Stimulated activated CD4-positive, alpha-beta T cell treated with anti-CD3 and anti-CD28 coated beads, Interleukin-1b, Interleukin-23, amount 100 ng/mL, for 4 hours (primary cell): ENCODE measurements at places on chromosomes 1 and 21.

DNA sequence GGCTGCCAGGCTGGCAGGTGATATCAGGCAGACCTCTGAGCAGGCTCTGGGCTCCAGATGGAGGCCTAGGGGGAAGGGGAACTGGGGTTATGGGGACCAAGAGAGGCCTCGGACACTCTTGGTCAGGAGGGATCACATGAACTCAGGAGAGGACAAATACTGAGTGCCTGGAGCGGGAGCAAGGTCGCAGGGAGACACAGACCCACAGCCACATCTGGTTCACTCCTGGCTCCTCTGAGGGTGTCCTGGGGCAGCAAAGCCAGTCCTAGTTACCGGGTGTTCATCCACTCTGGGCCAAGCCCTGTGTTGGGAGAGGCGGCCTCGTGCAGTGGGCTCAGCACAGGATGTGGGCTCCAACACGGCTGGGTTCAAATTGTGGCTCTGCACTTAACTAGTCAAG is 239.0 kb downstream of the PTPRU start:
- no peak for DNase-seq

DNA sequence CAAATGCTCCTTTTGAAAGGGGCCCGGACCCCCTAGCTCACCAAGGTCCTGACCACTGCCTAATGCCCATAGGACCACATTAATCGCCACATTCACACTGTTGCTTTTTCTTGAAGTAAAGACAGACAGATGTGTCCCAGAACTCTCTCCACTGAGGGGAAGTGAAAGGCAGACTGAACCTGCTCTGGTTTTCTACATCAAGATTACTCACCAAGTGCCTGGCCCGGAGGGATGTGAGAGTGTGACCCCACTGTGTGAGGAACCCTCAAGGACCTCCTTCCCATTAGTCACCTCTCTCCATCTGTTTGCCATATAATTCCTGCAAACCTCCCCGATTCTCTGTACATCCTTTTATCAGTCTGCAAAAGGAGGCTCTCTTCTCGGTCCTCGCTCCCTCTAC is 381.5 kb downstream of the OMA1 start:
- DNase-seq, result no peak

GRCh38 chr1:154386643-154387352 is 18.3 kb upstream of the IL6R start:
- DNase-seq, result peak; percentile 72

DNA sequence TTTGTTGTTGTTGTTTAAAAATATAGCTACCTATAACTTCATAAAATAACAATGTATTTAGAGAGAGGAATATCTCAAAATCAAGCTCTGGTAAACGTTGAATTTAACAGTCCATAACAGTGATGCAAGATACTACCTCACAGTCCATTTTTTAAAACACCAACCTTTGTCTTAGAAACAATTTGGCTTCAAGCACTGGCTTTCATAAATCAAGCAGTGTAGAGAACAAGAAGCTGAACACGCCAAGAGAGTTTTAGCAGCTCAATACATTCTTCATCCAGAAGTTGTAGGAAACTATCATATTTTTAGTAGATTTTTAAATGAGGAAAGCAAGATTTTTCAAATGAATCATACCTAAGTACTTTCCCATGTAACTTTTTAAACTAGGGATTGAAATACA is 334.3 kb upstream of the ADAMTS5 start:
- DNase-seq, result no peak

- DNase-seq, result no peak
Measured at GRCh38 chr1:207762622-207763021, 10.8 kb downstream of the CD46 start.

DNA sequence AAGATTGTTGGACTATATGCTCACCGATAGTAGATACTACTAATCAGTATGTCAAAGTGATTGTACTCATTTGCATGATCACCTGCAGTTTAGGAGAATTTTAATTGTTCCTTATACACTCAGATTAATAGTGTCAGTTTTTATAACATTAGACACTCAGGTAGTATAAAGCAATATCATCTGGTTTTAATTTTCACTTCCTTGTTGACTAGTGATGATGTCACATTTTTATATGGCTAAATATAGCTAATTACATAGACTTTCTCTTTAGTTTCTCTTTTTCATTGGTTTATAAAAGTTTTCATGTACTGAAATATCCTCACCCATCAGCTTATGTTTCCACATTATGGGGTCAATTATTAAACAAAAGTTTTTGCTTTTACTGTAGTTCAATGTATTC is 1332.4 kb upstream of the ADGRL2 start:
- no peak for DNase-seq

DNA sequence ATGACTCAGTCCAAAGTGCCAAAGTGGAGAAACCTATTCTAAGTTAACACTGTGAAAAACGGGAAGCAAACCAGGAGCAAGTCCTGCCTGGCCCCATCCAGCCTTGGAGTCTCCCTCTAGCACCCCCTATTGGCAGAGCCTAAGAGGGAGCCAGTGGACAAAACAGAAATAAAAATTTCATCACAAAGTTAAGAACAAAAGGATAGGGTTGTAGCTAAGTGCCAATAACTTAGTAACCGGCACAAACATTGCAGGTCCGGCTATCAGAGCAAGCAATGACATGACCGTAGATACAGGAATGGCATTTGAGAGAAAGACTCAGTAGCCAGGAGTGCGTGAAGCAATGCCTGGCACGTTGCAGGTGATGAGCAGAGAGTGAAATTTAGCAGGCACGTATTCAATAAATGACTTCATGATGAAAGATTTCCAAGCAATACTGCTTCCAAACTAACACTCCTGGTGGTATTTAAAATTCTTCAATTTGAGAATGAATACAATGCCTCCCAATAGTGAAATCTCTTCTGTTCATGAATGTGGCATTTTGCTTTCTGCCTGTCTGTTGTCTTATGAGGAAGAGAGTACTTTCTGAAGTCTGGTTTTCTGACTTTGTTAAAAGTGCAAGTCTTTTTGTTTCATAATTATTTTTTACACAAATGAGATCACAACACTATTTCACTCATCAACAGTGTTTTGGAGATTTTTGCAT is 391.0 kb downstream of the OMA1 start:
- DNase-seq, result no peak

- no peak for DNase-seq
Measured at GRCh38 chr1:32742199-32742947, 39.8 kb upstream of the SYNC start.

GRCh38 chr1:6858596-6858995 is 73.3 kb downstream of the CAMTA1 start:
- DNase-seq, result no peak

DNA sequence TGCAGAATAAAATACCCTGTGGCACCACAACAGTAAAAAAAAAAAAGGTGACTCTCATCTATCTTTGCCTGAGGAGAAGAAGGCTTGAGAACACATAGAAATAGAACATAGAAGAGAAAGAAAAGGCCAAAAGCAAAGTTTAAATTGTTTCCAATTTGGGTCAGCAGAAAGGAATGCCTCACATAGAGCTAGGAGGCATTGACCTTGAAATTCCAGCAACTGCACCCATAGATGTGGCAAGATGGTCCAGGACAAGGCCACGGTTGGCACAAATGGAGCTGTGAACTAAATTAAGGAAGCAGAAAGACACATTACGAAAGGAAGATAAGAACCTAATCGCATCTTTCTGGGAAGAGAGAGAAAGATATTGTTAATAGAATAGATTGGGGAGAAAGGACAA is 588.3 kb downstream of the LMO4 start:
- no peak for DNase-seq

- DNase-seq, result no peak
Measured at GRCh38 chr1:105830571-105831146, 1225.8 kb upstream of the PRMT6 start.

DNA sequence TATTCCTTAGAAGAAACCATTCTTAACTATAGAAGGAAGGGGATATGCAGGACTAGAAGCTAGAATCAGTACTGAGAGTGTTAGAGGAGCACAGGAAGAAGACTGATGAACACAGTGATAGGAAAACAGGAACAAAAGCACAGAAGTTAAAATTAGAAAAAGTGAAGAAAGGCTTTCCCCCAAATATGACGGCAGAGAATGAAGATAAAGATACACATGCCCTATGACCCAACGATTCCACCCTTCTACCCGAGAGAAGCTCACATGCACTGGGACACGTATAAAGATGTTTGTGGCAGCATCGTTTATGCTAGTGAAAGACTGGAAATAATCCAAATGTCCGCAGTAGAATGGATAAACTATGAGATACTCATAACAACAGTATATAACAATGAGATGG is 74.2 kb downstream of the DTL start:
- no peak for DNase-seq

- no peak for DNase-seq
Measured at GRCh38 chr1:209485167-209485566, 98.3 kb upstream of the CAMK1G start.

GRCh38 chr1:109979489-109980091 is 5.0 kb upstream of the AHCYL1 start:
- DNase-seq, result no peak

GRCh38 chr1:89221341-89221740 is 22.6 kb upstream of the GBP4 start:
- no peak for DNase-seq
